HuH-7 (cell line): ENCODE measurements at places on chromosomes 11 and 22.
A peak's percentile ranks its signal among the peaks of the same experiment; 100 is the strongest.

DNA sequence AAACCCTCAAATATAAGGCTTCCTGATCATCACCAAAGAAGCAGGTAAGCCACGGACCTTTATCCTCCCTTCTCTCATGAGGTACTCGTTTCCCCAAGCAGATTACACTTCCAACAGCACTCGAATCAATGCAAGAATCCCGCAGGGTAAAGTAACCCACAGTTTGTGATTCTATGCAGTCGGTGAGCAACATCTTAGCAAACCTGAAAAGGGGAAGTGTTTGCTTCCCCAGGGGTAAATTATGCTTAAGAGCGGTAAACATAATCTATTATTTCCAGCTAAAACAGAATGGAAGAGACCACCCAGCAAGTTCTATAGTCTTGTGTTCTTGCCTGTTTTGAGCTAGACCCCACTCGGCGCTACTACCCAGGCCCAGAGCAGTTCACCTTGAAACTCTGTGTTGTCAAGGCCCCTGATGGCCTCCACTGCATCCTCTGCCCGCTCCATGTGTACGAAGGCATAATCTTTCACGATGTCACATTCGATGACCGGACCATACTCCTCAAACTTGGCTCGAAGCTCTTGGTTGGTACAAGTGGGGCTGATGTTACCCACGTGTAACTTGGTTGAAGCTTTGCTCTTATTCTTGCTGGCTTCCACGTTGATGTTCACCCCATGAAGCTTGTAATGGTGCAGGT is 1.3 kb downstream of the RBM4B start:
- no peak for DNase-seq

DNA sequence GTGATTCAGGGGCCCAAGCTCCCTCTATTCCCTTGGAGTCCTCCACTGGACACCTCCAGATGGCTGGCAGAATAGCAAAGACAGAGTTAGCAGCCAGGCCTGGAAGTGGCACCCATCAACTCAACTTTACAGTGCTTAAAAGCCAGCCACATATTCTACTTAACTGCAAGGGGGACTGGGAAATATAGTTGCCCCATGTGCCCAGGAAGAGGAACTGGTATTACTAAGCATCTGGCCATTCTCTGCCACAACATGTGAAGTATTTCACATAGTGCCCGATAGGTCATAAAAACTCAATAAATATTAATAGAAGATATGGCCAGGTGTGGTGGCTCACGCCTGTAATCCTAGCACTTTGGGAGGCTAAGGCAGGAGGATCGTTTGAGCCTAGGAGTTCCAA is 5.5 kb upstream of the IL10RA start:
- DNase-seq: no peak

- no peak for DNase-seq
Measured at GRCh38 chr11:111637885-111638284, 35.6 kb downstream of the SIK2 start.

DNA sequence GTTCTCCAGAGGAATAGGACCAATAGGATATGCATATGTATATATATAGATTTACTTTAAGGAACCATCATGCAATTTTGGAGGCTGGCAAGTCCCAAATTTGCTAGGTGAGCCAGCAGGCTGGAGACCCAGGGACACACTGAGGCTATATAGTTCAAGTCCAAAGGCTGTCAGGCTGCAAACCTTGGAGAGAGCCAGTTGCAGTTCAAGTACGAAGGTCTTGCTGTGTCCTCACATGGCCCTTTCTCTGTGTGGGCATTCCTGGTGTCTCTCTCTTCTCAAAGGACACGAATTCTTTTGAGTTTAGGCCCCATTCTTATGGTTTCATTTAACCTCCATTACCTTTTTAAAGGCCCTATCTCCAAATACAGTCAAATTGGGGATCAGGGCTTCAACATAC is 134.4 kb upstream of the SORL1-AS1 start:
- DNase-seq: no peak

GRCh38 chr22:41915035-41915785 is at the start of gene SHISA8:
SHISA8 (minus strand) TSS chr22:41915074; CDS start chr22:41914667, 407 bp downstream.
- peak; percentile 83 for DNase-seq

- DNase-seq: no peak
Measured at GRCh38 chr11:78094250-78094649, 14.6 kb upstream of the NDUFC2 start.

- no peak for DNase-seq
Measured at GRCh38 chr11:22626573-22627239, 1.1 kb upstream of the FANCF start.

- DNase-seq: no peak
Measured at GRCh38 chr22:20982563-20982882, 426 bp downstream of the LZTR1 start.

DNA sequence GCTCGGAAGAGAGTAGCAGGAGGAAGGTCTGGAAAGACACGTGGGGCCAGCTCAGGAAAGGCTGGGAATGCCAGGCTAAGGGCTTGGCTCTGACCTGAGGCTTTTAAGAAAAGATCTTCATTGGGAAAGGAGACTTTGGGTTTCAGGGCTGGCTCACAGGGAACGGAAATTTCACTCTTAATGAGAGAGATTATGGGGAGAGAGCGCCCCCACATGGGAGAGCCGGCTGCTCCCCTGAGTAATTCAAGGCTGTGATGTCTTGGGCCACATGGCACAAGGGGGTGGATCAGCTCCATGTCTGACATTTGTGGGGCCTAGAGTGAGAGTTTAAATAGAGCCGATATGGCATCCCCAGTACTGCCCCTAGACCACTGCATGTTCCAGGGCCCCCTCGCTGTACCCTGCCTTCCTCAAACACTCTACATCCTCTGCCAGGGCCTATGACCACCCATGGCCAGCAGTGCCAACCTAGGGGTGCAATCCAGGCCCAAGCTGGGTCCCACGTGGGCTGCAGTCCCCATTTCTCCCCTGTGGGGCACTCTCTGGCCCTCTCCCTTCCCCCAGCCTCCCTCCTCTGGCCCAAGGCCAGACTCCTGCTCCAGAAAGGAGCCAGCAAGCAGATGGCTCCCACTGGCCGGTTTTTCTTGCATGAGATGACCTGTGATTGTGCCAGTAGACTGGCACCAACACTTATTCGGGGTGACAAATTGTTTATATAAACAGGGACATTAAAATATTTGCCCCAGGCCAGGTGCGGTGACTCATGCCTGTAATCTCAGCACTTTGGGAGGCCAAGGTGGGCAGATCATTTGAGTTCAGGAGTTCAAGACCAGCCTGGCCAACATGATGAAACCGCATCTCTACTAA is 75.2 kb downstream of the ISX start:
- peak; percentile 51 for DNase-seq

GRCh38 chr22:24099071-24099470 is 82.2 kb upstream of the SUSD2 start:
- no peak for DNase-seq

GRCh38 chr11:72848846-72849466 is 34.7 kb downstream of the ATG16L2 start:
- peak; percentile 49 for DNase-seq

DNA sequence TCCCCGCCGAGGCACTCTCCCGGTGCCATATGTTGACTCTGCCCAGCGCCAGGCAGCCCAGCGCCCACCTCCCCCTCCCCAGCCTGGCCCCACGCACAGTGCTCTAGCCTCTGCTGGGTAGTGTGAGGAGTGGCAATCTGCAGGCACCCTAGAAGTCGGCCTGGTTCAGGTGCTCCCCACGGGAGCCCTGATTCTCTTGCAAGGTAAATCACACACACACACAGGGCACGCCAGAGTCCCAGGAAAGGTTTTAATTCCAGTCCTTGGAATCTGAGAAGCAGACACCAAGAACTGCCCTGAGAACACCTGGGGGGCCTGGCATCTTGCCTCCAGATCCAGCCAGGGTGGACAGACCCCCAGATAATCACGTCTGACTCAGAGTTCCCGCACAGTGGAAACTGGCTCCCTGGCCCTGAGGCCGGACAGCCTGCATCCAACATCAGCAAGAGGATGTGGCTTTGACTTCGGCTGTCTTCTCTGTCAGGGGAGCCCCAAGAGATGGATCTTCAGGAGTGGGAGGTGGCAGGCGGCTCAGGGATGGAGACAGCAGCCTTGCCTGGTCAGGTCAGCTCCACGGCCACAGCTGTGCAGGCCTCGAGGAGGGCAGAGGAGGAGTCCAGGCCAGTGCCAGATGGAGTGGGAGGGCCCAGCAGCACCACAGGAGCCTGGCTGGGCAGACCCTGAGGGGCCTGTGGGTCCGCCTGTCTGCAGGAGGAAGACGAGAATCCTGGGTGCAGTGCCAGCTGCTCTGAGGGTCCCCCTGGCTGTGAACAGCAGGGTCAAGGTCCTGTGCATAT is 1.1 kb upstream of the RIN1 start:
- no peak for DNase-seq

DNA sequence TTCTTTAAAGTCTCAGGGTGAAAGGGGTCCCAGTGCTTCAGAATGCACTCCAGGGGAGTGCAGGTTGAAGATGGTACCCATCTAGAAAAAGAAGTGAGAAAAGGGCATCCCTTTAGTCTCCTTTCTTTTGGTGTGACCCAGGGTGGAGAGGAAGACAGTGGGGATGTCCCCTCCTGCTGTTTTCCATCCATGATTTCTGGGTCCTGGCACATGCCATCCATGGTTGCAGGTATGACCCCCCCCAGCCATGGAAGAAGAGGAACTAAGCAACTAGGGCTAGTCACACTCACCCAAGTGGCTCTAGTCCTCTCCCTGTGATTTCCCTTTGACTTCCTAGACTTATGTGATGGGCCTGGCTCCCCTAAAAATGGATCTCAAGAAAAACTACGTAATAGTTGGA is 15.9 kb upstream of the EI24 start:
- no peak for DNase-seq

DNA sequence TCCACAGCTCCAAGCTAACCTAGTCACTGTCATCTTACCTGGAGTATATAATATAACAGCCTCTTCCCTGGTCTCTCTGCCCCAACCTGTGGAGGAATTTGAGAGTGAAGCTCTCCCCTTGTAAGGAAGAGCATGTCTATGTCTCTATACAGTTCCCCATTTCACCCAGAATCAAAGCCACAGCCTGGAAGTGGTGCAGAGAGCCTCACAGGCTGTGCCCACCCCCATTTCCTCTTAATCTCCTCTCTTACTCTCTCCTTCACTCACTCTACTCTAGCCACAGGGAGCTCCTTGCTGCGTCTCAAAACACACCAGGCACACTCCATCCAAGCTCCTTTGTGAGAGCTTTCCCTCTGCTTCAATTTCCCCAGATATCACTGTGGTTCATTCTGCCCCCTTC is 302.5 kb upstream of the ISX start:
- no peak for DNase-seq

GRCh38 chr11:59208956-59209355 is 3.8 kb downstream of the MPEG1 start:
- no peak for DNase-seq

DNA sequence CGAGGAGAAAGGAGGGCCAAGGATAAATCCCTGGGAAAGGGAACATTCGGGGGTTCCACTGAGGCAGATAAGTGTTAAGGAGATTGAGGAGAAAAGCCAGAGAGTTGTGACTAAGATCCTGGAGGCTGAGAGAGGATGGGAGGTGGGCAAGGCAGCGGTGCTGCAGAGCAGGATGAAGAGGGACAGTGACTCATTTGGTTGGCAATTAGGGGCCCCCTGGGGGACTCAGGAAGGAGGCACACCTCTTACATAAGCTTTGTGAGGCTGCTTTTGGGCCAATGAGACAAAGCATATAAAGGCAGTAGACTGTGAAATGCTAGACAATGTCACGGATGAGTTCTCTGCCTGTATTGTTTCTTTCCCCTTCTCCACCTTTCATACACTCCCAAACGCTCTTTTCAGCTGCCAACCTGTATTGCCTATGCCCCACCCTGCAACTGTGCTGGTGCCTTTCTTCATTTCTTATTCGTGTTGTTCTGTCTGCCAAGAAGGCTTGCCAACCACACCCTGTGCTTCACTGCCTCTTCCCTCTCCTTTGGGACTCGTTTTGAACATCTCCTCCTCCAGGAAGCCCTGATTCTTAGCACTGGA is 246.8 kb upstream of the KIRREL3 start:
- no peak for DNase-seq

DNA sequence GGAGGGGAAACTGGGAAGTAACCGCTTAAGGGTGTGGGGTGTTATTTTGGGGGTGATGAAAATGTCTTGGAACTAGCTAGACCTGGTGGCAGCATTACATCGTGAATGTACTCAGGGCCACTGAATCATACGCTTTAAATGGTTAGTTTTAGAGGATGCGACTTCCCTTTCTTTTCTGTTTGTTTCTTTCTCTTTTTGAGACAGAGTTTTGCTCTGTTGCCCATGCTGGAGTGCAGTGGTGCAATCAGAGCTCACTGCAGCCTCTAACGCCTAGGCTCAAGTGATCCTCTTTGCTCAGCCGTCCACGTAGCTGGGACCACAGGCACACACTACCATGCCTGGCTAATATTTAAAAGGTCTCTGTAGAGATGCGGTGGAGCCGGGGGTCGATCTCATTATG is 5.6 kb upstream of the MIAT start:
- no peak for DNase-seq

DNA sequence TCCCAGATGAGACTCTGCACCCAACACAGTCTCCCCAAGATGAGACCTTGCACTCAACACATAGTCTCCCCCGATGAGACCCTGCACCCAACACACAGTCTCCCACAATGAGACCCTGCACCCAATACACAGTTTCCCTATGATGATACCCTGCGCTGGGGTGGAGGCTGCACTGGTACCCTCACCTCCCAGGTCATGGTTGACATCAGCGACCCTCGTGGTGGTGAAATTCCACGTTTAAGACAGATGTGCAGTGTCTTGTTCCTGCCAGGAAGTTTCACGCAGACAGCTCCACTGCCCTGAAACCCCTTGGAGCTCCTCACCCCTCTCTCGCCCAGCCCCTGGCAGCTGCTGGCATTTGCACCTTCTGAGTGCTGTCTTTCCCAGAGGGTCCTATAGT is 9.5 kb downstream of the MUC5AC start:
- no peak for DNase-seq

DNA sequence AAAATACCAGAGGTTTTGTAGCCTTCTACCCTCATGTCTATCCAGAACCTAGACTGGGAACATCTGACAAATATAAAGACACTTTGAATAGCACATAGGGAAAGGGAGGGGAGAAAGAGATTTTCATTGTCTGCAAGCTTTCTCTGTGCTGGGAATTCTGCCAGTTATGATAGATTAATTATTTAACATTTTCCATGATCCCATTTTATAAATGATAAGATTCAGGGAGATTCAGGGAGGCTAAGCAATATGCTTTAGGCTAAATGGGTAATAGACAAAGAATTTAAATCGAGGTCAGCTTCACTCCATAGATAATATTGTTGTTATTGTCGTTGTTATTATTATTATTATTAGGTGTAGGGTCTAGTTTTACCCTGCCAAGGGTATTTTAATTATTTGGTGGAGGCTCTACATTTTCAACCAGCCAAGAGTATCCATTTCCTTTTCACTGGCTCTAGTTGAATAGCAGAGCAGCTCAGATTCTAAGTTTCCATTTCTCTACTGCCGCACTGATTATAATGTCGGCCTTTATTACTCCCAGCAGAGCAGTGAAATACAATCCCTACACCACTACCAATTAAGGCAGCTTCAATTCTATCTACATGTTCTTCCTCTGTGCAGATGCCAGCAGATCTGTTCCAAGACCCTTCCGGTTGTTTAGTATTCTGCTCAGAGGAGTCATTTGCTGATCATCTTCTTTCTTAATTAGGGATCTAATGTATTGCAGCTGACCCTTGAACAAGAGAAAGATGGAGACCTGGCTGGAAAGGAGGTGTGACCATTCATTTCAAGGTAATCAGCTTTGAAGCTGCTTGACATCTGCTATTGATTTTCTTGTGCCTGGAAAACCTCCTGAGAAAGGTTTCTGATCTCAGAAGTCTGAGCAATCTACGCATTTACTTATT is 23.8 kb upstream of the SYN3 start:
- DNase-seq: no peak

GRCh38 chr11:104881117-104881794 is 17.0 kb downstream of the CASP12 start:
- DNase-seq: no peak
